Non-pigmented ciliary epithelial cell (primary cell): ENCODE measurements at places on chromosomes 1 and 21.

DNA sequence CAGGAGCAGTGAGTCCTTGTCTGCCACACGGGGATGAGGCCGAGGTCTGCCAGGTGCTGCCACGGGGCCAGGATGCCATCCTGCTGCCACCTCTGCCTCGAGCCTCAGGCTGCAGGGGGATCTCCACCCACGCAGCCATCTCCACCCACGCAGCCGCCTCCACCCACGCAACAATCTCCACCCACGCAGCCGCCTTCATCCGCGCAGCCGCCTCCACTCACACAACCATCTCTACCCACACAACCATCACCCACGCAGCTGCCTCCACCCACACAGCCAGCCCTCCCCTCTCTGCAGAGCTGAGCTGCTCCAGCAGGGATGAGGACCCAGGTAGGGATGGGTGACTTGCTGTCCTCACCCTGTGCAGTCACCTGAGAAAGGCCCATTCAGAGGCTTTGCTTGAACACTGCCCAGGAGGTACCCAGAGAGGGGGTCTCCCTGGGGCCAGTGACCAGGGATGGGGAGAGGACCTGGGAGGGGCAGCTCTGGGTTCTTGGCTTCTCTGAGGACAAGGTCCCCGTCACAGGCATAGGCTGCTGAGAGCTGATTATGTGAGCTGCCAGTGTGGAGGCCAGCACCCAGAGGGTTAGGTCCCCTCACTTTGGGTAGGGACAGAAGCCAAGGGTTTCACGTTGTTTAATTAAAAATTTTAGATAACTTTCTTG lies 46.6 kb upstream of the TTC34 start:
- DNase-seq = no peak

GRCh38 chr1:226046240-226046639 lies 16.3 kb upstream of the H3-3A start:
- DNase-seq = no peak

GRCh38 chr1:160681066-160681890 lies 30.3 kb downstream of the CD48 start:
- no peak for DNase-seq

DNA sequence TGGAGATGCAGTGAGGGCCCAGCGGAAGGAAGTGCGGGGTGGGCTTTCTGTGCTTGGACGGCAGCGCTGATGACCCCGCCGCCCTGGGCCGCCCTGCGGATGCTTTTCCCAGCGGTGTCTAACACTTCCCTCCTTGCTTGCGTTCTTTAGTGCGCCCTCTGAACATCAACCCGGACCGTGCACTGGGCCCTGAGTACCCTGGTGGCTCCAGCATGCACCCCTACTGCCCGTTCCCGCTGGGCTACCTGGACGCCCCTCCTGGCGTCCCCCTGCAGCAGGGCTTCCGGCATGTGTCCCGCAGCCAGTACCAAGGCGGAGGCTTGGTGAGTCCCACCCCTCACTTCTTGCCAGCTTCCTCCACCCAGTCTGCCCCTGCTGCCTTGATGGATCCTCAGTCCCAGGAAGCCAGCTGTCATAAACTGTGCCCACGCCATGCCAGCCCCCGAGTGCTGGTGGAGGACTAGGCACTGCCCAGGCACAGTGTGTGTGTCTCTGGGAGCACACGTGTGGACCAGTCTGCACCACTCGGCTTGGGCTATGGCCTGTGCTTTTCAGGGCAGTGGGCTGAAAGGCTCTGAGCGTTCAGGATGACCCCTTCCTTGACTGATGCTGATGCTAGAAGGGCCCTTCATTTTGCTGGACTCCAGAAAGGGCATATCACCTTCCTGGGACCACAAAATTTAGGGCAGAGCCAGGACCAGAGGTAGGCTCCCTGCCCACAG lies 2.3 kb downstream of the DMRTB1 start:
- DNase-seq = no peak

- no peak for DNase-seq
These were observed 32.1 kb upstream of the KCNE1 start for GRCh38 chr21:34544032-34544496.
